Muscle of leg (tissue), 16 donors: ENCODE measurements at places on chromosomes 13 and 19. TPM values are rescaled to one million over a fixed set of nuclear protein-coding genes. Genes with fewer than 3 reads are reported as not detected.
A peak's percentile ranks its signal among the peaks of the same experiment; 100 is the strongest.

GRCh38 chr19:46859637-46860124, 1.1 kb upstream of the ARHGAP35 start:
- peak overlapping the region; percentile 98 for H3K27ac ChIP-seq
- no peaks in the 10 kb centered on the region for H3K27me3 ChIP-seq
- no peaks in the 10 kb centered on the region for H3K36me3 ChIP-seq
- H3K4me3 ChIP-seq: peak overlapping the region; percentile 75

DNA sequence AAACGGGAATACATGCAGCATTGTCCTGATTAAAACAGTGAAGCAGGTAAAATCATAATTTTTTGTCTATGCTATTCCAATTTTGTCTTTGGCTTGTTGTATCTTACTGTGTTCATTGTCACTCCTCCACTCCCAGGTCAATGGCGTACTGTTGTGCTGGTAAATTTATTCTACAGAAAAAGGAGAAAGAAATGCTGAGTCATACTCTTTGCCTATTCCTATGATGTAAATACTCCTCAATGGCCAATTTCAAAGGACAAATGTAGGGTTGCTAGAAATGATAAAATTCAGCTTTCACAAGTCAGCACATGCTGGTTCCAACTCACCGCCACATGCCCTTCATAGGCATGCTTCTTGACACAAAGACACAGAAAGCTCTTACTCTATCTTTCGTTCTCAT, 694.4 kb upstream of the PCDH20 start:
- no peaks in the 10 kb centered on the region for H3K27me3 ChIP-seq
- no peaks in the 10 kb centered on the region for H3K36me3 ChIP-seq
- H3K27ac ChIP-seq: no peak overlapping the region
- no peak overlapping the region for H3K4me3 ChIP-seq

- H3K36me3 ChIP-seq: no peaks in the 10 kb centered on the region
- no peak overlapping the region for H3K27ac ChIP-seq
- H3K4me1 ChIP-seq: no peaks in the 10 kb centered on the region
- H3K4me3 ChIP-seq: no peak overlapping the region
- no peaks in the 10 kb centered on the region for H3K27me3 ChIP-seq
Observed at GRCh38 chr13:99034333-99035085, 56.6 kb upstream of the DOCK9 start.

DNA sequence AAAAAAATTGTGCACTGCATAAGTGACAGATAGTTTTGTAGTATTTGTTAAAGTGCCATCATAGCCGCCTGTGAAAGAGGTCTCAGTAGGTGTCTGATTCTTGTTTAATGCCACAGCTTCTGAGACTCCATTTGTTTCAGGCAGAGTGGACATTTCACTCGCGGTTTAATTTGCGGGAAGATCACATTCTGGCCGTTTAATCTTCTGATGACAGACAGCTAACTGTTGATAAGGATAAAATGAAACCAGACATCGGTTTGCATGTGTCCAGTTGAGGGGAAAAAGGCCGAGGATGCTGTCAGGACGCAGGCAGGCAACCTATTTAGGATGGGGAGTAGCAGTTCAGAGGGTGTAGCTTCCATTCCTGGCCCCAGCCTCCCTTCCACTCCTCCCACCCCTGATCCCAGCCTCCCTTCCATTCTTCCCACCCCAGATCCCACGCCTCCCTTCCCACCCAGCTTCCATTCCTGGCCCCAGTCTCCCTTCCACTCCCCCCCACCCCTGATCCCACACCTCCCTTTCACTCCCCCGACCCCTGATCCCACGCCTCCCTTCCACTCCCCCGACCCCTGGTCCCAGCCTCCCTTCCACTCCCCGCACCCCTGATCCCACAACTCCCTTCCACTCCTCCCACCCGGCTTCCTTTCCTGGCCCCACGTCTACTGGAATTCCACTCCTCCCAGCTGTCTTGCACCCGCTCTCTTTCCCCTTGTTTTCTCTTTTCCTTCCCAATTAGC, 23.8 kb downstream of the ATP11A start:
- no peaks in the 10 kb centered on the region for H3K36me3 ChIP-seq
- H3K4me1 ChIP-seq: peaks cover 29% of the 10 kb centered on the region
- no peak overlapping the region for H3K27ac ChIP-seq
- no peak overlapping the region for H3K4me3 ChIP-seq
- H3K27me3 ChIP-seq: no peaks in the 10 kb centered on the region

DNA sequence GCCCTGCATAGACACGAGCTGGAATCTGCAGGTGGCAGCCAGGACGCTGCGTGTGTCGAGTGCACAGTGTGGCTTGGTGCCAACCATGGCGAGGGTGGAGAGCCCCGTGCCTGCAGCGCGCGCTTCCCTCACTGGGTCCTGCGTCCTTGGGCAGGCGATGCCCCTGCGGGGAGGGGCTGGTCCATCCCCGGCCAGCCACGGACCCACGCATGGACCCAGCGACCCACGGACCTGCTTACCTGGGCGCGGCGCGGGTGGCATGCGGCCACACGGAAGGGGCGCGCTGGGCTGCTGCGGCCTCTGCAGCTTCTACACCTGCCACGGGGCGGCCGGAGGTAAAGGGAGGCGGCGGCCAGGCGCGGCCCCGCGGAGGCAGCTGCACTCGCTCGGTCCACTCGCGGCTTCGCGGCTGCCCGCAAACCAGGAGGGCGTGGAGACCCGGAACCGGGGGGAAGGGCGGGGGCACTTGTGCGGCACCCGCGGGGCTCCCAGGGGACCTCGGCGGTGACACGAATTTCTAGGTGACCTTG, 569 bp upstream of the MCF2L start:
- peaks cover 32% of the 10 kb centered on the region for H3K4me1 ChIP-seq
- H3K4me3 ChIP-seq: peak overlapping the region; percentile 59
- peak overlapping the region; percentile 29 for H3K27ac ChIP-seq
- DNase-seq: peak; percentile 28
- H3K36me3 ChIP-seq: no peaks in the 10 kb centered on the region

- no peak overlapping the region for H3K4me3 ChIP-seq
- peak overlapping the region; percentile 74 for H3K27ac ChIP-seq
- DNase-seq: peak; percentile 74
- H3K36me3 ChIP-seq: peaks cover 61% of the 10 kb centered on the region
- H3K4me1 ChIP-seq: peaks cover 6% of the 10 kb centered on the region
Observed at GRCh38 chr19:16435999-16436650, 35.6 kb downstream of the EPS15L1 start.

GRCh38 chr19:4803736-4804695, 12.5 kb downstream of the FEM1A start:
- no peaks in the 10 kb centered on the region for H3K27me3 ChIP-seq
- peaks cover 14% of the 10 kb centered on the region for H3K4me1 ChIP-seq
- H3K27ac ChIP-seq: no peak overlapping the region
- H3K36me3 ChIP-seq: no peaks in the 10 kb centered on the region
- DNase-seq: peak; percentile 66

GRCh38 chr19:7467009-7467989, 21.5 kb downstream of the PEX11G start:
- H3K27ac ChIP-seq: no peak overlapping the region
- H3K36me3 ChIP-seq: peaks cover 77% of the 10 kb centered on the region
- H3K4me1 ChIP-seq: peaks cover 8% of the 10 kb centered on the region
- H3K4me3 ChIP-seq: no peak overlapping the region
- DNase-seq: no peak

DNA sequence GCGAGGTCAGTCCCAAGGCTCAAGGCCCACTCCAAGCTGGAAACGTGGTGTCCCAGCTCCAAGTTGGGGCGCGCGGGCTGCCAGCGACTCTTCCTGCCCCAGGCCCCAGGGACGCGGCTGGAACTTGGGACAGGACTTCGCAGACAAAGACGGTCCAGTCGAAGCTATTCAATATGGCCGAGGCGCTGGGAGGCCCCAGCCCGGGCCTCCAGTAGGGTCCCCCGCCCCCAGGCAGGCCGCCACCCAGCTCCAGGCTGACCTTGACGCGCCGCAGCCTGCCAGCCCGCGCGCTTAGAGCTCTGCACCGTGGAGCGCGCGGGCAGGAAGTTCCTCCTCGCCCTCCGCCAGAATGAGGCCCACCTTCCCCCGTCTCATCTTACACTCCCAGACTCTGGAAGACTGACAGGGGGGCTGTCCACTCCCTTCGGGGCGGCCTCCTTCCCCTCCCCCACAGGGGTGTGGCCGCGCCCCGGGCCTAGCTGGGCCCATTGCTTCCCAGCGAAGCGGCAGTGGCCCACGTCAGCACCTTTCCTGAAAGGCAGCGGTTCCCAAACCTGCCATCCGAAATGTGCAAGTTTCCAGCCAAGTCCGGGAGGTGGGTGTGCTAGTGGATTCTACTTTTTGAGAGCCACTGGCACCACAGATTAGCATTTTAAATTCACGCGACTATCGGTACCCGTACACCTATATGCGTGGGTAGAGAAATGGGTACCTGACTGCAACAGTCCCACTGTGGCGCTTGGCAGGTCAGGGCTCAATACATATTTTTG, at the start of gene CCDC8:
Gene CCDC8 (minus strand): TSS at position 303 of the 770 bp plus-strand sequence. CDS start 754 bp downstream, outside the sequence.
- peak within 1 kb of the TSS; percentile 92 for H3K27ac ChIP-seq
- peaks cover 16% of the 10 kb centered on the region for H3K36me3 ChIP-seq
- DNase-seq: peak; percentile 99
- H3K4me1 ChIP-seq: peaks cover 54% of the 10 kb centered on the region

DNA sequence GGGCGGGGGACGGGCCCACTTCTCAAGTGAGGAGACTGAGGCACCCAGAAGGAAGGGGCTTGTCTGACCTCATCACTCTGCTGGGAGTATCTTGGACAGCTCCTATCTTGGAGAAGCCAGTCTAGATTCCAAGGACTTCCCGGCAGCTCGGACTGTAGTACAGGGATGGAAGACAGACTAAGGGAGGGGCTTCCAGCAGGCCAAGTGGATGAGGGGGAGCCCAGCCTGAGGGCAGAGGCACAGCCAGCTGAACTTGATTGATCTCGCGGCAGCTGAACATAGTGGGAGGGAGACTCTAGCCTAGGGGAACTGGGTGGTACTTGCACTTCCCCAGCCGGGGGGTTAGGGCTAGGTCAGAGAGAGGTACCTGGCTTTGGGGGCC, 711 bp downstream of the CILP2 start:
- no peak overlapping the region for H3K4me3 ChIP-seq
- H3K36me3 ChIP-seq: no peaks in the 10 kb centered on the region

DNA sequence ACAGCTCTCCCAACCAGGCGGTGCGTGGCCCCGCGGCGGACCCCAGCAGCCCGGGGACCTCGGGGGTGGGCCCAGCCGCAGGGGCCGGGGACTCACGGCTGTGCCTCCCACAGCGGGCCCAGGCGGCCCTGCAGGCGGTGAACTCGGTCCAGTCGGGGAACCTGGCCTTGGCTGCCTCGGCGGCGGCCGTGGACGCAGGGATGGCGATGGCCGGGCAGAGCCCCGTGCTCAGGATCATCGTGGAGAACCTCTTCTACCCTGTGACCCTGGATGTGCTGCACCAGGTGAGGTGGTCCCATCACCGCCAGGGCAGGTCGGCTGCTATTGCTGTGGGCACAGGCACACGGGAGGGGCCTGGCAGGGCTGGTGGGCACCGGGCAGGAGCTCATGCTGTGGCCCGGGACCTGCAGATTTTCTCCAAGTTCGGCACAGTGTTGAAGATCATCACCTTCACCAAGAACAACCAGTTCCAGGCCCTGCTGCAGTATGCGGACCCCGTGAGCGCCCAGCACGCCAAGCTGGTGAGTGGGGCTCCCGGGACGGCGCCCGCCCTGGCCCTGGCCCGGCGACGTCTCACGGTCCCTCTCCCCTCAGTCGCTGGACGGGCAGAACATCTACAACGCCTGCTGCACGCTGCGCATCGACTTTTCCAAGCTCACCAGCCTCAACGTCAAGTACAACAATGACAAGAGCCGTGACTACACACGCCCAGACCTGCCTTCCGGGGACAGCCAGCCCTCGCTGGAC, 7.3 kb downstream of the PTBP1 start:
- peaks cover 45% of the 10 kb centered on the region for H3K4me1 ChIP-seq
- no peaks in the 10 kb centered on the region for H3K27me3 ChIP-seq
- DNase-seq: no peak
- no peak overlapping the region for H3K4me3 ChIP-seq

DNA sequence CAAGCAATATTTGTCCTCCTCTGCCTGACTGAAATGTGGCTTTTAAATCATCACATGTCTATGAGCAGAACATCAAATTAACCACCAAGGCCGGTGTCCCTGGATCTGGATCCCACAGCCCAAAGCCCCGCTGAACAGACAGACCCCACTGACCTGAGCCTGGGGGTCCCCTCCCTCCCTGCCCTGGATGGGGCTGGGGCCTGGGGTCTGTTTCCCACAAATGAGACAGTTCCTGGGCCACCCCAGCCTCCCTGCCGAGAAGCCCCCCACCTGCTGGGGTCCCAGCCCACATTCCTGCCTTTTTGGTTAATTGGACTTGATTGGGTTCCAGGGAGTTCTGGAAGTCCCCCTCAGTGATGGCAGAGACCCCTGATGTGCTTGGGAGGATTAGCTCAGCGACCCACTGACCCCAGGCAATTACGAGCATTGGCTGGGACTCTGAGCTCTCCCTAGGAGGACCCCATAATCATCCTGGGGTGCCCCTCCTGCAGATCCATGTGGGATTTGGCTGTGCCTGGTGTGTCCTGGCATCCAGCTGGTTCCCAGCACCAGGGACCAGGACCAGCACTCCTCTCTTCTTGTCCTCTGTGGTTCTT, 19.4 kb upstream of the CPAMD8 start:
- peaks cover 9% of the 10 kb centered on the region for H3K4me1 ChIP-seq
- no peak overlapping the region for H3K27ac ChIP-seq
- no peak overlapping the region for H3K4me3 ChIP-seq
- DNase-seq: no peak

GRCh38 chr13:60707878-60708277, 310.9 kb downstream of the TDRD3 start:
- H3K27ac ChIP-seq: no peak overlapping the region
- H3K4me3 ChIP-seq: no peak overlapping the region
- no peaks in the 10 kb centered on the region for H3K27me3 ChIP-seq
- no peak for DNase-seq

- no peaks in the 10 kb centered on the region for H3K27me3 ChIP-seq
- no peak overlapping the region for H3K27ac ChIP-seq
- no peak overlapping the region for H3K4me3 ChIP-seq
- no peak for DNase-seq
- H3K4me1 ChIP-seq: no peaks in the 10 kb centered on the region
Observed at GRCh38 chr13:98781045-98781444, 28.6 kb upstream of the SLC15A1 start.

GRCh38 chr13:109480011-109480955, 306.1 kb downstream of the IRS2 start:
- no peaks in the 10 kb centered on the region for H3K36me3 ChIP-seq
- no peak overlapping the region for H3K4me3 ChIP-seq
- no peaks in the 10 kb centered on the region for H3K27me3 ChIP-seq
- no peaks in the 10 kb centered on the region for H3K4me1 ChIP-seq

GRCh38 chr19:38838986-38839761, 7.6 kb upstream of the ECH1 start:
- no peak overlapping the region for H3K27ac ChIP-seq
- H3K4me3 ChIP-seq: no peak overlapping the region
- H3K36me3 ChIP-seq: peaks cover 93% of the 10 kb centered on the region

- H3K36me3 ChIP-seq: no peaks in the 10 kb centered on the region
- H3K27ac ChIP-seq: no peak overlapping the region
- H3K4me1 ChIP-seq: peaks cover 22% of the 10 kb centered on the region
- H3K27me3 ChIP-seq: no peaks in the 10 kb centered on the region
Observed at GRCh38 chr13:40228496-40228895, 437.9 kb downstream of the FOXO1 start.

GRCh38 chr13:59527500-59527899, 636.2 kb downstream of the DIAPH3 start:
- DNase-seq: no peak
- H3K4me1 ChIP-seq: peaks cover 5% of the 10 kb centered on the region
- no peaks in the 10 kb centered on the region for H3K36me3 ChIP-seq
- no peak overlapping the region for H3K4me3 ChIP-seq
- H3K27me3 ChIP-seq: no peaks in the 10 kb centered on the region

Gene POLR1G
- 7.7 TPM for total RNA-seq

Gene IGFL2
- 0.09 TPM for total RNA-seq

Gene ZNF99
- 0.22 TPM for total RNA-seq

Gene S1PR4
- 0.58 TPM for total RNA-seq

Gene BRCA2
- total RNA-seq: 3.4 TPM

Gene SPINT2
- 2.6 TPM for total RNA-seq

Gene NCAN
- 0.22 TPM for total RNA-seq

Gene IL17D
- 17.6 TPM for total RNA-seq

Gene MBOAT7
- 11.1 TPM for total RNA-seq

Gene NLRP13
- total RNA-seq: not detected
